Stimulated activated CD4-positive, alpha-beta T cell treated with anti-CD3 and anti-CD28 coated beads, Interleukin-2, amount 100 ng/mL, for 24 hours (primary cell): ENCODE measurements at places on chromosomes 5 and 9.

DNA sequence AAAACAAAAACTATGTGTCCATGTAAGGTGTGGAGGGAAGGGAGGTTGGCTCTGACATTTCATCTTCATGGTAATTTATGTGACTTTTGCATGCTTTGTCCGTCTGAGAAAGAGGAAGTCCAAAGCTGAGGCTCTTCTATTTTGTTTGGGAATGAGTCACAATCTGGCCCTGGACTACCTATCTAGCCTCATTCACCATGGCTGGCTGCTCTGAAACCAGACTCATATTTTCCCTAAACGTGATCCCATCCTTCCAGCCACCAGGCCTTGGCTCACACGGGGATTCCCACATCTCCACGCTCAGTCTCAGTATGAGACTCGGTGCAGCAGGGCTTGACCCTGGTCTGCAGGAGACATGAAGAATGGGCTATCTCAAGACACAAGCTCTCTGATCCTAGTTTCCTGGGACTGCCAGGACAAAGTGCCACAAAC lies 672.8 kb downstream of the ACTL7B start:
- no peak for DNase-seq

GRCh38 chr5:126562823-126563222 lies 32.2 kb downstream of the ALDH7A1 start:
- DNase-seq = no peak

DNA sequence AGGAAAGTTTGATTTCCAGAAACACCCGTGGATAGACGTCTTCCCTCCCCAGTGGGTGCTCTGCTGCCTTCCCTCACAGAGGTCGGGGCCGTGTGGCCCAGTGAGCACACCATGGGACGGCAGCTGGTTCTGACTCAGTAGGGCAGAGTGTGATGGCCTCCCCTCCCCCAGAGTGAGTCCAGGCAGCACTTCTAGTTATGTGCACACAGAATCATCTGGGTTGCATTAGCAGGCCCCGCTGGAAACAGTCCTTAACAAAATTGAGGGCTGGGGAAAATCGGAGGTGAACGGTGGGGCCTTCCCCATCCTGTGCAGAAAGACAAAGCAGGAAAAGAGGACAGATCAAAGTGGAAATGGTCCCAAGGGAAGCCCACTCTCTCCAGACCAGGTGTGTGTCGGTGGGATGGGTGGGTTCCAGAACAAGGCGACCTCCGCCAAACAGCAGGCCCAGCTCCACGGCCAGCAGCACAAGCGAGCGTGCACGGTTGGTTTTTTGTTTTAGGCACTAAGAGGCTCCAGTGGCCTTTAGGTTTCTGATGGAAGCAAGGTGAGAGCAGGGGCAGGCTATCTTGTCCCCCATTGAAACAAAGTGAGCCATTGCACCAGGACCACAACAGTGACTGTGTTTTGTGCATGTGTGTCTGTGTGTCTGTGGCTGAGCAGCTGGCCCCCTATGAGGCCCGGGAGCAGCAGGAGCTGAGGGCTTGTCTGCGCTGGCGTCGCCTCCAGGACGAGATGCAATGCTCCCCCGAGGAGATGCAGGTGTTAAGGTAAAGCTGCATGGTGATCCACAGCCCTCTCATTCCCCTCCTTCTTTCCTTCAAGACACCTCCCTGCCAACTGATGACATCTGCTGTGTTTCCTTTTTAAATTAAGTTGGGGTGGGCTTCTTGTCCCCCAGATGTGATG lies 201.5 kb downstream of the AOPEP start:
- DNase-seq = no peak

DNA sequence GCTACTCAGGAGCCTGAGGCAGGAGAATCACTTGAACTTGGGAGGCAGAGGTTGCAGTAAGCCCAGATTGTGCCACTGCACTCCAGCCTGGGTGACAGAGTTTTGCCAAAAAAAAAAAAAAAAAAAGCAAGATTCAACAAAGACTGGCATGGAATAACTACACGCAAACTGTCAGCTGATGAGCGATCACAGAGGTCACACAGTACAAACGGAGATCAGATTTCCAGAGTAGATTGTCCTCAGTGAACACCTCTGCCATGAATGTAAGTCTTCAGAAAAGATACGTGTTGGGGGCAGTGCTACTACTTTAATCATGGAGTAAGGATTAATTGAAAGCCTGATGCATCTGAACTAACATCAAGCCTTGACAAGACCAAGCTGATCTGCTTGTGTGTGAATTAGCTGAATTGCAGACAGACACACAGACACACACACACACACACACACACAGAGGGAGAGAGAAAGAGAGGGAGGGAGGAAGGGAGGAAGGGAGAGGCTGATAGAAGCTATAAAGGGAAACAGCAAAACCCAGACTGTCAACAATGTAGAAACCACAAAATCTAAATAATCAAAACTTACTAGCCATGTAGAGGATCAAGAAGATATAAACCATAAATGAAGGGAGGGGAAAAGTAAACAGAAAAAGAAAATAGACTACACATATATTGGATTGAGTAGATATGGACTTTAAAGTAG lies 222.9 kb upstream of the ZNF462 start:
- no peak for DNase-seq

GRCh38 chr9:127990554-127990953 lies 9.8 kb upstream of the EEIG1 start:
- DNase-seq = no peak

DNA sequence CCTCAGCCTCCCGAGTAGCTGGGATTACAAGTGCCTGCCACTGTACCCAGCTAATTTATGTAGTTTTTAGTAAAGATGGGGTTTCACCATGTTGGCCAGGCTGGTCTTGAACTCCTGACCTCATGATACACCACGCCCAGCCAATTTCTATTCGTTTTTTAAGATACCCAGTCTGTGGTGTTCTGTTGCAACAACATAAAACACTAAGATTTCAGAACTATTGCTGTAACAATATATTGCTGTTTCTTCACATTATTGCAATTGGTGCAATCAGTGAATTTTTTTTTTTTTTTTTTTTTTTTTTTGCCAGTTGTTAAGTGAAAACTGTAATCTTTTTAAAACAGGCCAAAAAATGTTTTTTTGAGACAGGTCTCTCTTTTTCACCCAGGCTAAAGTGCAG lies 9.9 kb downstream of the SRP19 start:
- no peak for DNase-seq
